ENCODE measurements at places on chromosomes 11 and 22.

GRCh38 chr11:98455500-98456307 lies 565.0 kb upstream of the CNTN5 start:
- DNase-seq, result no peak

DNA sequence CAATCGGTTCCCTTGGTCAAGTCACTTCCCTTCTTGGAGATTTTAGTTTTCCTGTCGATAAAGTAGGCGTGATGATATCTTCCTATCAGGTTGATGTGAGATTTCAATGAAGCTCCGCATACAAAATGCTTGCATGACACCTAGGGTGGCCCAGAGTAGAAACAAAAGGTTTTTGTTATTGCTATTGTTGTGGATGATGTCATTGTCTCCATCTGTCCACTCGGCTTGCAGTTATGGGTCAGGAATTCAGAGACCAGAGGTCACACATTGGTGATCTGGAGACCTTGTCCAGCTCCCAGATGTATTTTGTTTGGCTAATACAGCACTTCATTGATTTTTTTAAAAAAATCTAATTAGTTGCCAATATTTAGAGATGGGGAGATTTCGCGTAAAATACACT lies 382.1 kb downstream of the MN1 start:
- DNase-seq, result no peak

GRCh38 chr11:8219257-8220021 lies 44.2 kb downstream of the LMO1 start:
- no peak for DNase-seq

DNA sequence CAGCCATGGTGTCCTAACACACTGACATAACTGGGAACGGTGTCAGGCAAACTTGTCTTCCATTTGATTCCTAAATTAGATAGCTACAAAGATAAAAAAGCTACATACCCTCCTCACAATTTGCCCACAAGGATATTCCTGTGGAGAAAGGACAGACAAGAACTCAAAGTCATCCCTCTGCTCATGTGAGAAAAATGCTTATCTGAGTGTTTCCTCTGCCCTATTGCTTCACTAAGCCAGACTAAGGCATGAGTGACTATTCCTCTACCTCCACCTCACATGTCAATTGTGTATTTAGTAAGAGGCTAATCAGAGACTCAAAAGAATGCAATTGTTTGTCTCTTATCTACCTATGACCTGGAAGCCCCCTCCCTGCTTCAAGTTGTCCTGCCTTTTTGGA lies 247.7 kb downstream of the DDX10 start:
- no peak for DNase-seq

- no peak for DNase-seq
Observed at GRCh38 chr11:68891351-68891948, 12.2 kb downstream of the MRPL21 start.

DNA sequence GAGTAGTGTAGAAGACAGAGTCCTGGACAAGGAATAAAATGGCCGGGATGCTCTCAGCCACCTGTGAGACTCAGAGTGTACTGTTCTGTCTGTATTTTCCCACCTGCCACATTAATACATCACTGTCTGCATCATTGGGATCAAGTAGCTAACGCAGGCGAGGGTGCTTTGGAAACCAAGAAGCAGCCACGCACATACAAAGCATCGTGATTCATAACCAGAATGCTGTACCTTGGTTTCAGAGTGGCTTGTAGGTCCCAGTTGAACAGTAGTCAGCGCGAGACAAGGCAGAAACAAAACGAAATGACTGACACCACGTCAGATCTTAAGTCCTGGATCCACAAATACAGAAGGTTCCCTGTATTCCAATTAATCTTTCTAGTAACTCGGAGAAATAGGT lies 198.3 kb downstream of the GRIK4 start:
- no peak for DNase-seq

GRCh38 chr22:49099089-49099488 lies 728.6 kb downstream of the BRD1 start:
- DNase-seq, result no peak

DNA sequence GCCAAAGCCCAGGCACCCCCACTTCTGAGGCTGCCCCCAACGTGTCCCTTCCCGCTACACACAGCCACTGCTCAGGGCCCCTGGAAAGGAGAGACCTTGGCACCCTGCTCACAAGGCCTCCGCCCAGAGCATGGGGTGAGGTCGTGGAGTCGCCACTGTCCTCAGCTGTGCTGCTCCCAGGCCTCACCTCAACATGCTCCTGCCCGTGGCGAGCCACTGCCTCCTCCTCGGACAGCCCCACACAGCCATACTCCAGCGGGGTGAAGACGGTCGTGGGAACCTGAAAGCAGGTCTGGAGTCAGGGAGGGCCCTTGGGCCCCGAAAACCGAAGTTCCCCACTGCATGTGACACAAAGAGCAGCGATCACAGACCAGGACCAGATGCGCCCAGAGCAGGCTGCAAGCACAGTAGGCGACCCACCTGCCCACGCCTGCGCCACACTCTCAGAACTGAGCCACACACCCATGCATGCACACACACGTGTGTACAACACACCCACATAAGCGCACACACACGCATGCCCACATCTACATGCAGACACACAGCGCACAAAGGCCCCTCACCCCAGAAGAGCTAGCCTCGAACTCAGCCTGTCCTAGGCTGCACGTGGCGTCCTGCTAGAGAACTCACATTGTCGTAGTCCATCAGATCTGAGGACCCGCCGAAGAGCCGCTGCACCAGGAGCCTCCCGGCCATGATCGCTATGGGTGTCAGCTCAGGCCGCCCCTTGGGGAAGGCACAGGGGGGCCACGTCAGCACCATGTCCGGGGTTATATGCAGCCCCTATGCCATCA lies 25.5 kb upstream of the GNB1L start:
- DNase-seq, result no peak

- no peak for DNase-seq
Observed at GRCh38 chr22:25161017-25161915, 38.4 kb upstream of the CRYBB3 start.

DNA sequence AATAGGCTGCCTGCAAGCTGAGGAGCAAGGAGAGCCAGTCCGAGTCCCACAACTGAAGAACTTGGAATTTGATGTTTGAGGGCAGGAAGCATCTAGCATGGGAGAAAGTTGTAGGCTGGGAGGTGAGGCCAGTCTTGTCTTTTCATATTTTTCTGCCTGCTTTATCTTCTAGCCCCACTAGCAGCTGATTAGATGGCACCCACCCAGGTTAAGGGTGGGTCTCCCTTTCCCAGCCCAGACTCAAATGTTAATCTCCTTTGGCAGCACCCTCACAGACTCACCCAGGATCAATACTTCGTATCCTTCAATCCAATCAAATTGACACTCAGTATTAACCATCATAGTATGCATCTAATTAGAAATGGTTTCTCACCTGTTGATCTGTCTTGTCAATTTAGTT lies 5.0 kb upstream of the COX8A start:
- DNase-seq, result no peak

DNA sequence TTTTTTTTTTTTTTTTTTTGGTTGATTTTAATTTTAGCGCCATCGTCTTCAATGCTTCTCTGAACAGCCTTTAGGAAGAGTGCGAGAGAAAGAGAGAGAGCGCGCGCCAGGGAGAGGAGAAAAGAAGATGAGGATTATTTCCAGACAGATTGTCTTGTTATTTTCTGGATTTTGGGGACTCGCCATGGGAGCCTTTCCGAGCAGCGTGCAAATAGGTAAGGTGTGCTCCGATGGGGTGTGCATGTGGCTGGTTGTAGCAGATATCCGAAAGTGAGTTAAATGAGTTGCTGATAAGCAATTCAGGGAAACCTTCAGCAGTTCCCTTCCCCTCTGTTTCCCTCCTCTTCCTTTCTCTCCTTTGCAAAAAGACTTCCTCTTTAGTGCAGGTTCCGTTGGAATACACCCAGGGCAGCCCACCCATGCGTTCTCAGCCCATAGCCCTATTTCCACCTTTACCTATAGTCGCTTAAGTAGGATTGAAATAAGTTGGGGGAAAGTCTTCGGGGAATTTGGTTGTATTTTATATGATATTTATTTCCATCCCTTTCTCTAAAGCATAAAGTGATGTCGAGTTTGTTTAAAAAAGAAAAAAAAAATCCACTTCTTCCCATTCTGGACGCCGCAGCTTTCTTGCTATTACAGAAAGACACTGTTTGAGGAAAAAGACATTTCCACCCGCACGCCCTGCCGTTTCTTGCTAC lies 1.1 kb downstream of the GRIA4 start:
- no peak for DNase-seq

All from stimulated activated CD8-positive, alpha-beta memory T cell treated with anti-CD3 and anti-CD28 coated beads, Interleukin-7, amount 100 ng/mL, for 1 hour (primary cell).